ENCODE measurements at places on chromosomes 6 and 20.

DNA sequence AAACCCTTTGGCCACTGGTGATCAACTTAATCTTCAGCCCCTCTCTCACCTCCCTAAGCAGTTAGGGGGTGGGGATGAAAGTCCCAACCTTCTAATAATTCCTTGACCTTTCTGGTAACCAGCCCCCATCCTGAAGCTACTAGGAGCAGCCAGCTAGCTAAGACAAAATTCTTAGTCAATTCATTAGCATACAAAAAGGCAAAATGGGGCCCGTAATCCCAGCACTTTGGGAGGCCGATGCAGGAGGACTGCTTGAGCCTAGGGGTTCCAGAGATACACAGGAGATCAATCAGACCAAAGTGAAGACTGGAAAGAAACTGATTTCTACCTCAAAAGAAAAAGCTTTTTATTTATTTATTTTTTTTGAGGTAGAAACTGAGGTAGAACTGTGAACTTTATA lies 1.8 kb downstream of the ASCC3 start:
- DNase-seq: no peak

DNA sequence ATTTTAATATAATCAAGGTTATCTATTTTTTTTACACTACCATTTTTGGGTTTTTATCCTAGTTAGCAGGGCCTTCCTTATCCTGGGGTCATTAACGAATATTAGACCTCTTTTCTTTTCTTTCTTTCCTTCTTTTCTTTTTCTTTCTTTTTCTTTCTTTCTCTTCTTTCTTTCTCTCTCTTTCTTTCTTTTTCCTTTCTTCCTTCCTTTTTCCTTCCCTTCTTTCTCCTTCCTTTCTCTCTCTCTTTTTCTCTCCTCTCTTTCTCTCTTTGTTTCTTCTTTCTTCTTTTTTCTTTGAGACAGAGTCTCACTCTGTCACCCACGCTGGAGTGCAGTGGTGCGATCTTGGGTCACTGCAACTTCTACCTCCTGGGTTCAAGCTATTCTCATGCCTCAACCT lies 120.4 kb upstream of the PDE7B start:
- no peak for DNase-seq

DNA sequence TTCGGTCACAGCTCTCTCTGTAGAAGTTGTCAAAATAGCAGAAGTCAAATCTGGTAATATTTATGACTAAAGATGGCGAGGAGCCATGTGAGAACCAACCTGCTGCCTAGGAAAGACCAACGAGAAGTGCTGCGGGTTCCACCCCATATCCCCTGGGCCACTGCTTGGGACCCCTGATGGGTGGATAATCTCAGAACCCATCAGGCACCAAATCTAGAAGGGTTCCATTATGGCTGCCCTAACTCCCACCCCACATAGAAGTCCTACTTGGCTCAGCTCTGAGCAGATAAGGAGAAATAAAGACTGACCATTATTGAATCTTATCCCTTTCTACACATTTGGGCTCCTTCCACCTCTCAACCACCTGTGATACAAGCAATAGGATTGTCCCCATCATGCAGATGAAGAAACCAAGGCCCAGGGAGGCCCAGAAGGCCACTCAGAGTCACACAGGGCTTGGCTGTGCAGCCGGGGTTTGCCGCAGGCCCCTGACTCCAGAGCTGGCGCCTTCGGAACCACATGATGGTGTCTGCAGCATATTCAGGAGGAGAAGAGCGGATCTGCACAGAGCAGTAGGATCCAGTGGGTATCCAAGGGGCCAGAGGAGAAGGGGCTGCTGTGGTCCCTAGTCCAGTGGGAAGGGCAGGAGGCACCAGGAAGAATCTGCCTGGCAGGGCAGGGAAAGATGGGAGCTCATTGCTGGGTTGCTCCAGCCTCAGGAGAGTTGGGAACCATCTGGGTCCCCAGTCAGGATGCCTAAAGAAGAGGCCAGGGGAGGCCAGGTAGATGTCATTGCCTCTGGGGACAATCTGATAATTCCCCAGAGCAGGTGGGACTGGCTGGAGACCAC lies 9.6 kb upstream of the PCMTD2 start:
- no peak for DNase-seq

DNA sequence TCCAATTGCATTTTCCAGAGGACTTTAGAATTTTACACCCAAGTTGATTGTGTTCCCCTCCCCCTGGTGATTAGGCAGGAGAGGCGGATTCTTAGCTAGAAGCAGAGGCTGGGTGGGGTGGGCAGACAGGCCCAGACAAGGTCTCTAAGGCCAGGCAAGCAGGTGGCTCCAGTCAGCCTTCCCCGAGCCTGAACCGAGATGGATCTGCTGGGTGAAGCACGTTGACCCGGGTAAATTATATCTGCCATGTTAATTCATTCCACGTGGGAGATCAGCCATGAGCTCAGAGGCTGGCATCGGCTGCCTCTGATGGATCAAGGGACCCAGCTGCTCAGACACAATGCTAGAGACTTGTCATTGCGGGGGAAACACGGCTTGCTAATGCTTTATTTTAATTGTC lies 159.5 kb upstream of the MAFB start:
- DNase-seq: no peak

DNA sequence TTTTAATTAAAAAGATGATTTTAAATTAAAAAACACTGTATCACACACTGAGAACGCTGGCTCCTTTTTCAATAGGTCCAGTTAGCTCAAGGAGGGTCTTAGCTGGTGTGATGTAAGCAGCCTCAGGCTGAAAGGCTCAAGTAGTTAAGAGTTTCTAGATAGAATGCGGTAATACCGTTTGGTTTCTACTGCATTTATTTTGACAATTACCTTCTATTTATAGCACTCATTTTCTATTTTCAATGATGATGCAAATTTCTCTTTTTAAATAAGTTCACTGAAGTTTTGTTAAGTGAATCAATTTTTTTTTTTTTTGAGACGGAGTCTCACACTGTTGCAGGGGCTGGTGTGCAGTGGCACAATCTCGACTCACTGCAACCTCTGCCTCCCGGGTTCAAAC lies 87.1 kb downstream of the PREX1 start:
- DNase-seq: no peak

DNA sequence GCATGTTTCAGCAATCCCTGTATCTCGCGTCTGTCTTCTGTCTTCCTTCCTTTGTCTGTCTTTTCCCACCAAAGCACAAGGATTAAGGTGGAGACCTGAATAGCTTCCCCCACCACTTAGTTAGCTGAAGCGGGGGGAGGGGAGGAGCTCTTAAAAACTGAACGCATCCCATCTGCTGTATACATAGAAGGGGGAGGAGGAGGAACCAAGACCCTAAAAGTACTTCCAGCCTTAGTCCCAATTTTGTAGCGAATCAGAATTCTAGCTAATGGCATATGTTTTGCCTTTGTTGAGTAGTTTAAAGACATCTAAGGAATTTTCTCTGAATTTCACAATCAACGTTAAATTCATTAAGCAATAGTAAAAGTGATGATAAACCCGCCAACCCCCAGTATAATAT lies 47.9 kb downstream of the GNAS start:
- no peak for DNase-seq

DNA sequence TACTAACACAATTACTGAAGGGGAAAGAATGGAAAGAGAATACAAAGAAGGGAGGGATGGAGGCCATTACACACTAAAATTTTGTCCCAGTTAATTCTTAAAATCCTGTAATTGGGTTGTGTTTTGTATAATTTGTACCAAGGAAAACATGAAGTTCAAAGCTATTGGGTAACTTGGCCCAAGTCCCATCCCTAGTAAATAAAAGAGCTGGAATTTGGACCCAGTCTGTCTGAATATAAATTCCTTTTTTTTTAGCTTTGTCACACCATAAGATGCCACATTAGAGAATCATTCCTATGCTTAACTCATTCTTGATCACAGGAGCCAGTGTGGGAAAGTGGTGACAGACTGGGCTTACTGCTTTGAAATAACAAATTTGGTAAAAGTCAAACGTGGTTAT lies 66.8 kb upstream of the CBLN4 start:
- DNase-seq: no peak

DNA sequence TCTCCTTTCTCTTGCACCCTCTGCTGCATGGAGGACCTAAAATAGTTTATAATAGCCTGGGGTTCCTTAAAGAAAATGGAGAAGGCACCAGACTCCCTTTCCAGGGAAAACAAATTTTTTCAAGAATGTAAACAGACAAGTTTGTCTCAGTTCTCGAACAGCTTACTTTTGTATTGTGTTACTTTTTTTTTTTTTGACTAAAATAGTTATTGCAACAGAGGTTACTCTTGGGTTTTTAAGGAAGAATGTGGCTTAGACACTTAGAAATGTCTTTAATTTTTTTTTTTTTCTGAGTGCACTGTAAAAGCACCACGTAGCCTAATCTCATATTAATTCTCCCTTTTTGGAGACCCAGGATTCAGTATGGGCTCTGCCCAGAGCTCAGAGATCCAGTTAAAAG lies 148.7 kb upstream of the CARMIL1 start:
- no peak for DNase-seq

GRCh38 chr6:27188885-27189418 lies 58.5 kb upstream of the PRSS16 start:
- peak; percentile 85 for DNase-seq

DNA sequence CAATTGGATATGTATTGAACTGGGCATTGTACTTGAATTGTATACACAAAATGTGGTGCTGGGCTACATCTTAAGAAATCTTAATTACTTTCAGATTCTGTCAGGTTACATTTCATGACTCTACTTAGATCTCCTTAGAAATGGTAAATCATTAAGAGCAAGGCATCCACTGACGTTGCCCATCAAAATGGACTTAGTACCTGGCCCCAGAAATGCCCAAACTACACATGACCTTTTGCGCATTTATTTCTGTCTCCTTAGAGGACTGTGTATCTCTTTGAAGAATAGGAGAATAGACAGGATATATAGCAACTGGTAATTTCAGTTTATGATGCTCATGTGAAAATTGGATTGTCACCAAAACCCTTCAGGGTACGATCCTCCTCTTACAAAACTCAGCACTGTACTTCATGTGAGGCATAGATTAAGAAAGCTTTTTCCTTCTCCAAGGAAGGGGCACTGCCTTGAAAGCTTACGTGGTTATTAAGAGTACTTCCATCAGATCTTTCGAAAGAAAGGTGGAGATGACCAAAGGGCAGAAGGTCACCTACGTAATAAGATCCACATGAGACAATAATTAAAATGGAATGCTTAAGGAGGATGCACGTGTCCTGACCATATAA lies 61.4 kb upstream of the BMP2 start:
- DNase-seq: no peak

GRCh38 chr6:118618676-118619377 lies 32.6 kb downstream of the CEP85L start:
- peak; percentile 31 for DNase-seq

- DNase-seq: peak; percentile 25
Measured at GRCh38 chr20:37384683-37385174, 38.8 kb downstream of the SRC start.

- DNase-seq: no peak
Measured at GRCh38 chr6:14550822-14551221, 433.2 kb downstream of the CD83 start.

DNA sequence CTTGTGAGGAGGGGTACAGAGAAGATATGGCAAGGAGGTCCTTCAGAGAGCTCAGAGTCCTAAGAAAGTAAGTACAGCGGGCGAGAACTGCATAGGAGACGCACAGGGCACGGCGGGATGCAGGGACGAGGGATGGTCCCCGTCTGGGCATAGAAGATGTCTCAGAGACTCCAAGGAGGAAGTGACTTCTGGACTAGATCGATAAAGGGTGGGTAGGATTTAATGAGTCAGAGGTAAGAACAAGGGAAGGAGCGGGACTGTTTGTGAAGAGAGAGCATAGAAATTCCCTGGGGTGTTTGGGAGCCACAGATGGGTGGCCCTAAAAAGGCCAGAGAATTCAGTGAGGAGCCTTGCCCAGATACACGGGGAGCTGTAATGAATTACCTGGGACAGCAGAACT lies 69.1 kb downstream of the FAM120B start:
- DNase-seq: no peak

DNA sequence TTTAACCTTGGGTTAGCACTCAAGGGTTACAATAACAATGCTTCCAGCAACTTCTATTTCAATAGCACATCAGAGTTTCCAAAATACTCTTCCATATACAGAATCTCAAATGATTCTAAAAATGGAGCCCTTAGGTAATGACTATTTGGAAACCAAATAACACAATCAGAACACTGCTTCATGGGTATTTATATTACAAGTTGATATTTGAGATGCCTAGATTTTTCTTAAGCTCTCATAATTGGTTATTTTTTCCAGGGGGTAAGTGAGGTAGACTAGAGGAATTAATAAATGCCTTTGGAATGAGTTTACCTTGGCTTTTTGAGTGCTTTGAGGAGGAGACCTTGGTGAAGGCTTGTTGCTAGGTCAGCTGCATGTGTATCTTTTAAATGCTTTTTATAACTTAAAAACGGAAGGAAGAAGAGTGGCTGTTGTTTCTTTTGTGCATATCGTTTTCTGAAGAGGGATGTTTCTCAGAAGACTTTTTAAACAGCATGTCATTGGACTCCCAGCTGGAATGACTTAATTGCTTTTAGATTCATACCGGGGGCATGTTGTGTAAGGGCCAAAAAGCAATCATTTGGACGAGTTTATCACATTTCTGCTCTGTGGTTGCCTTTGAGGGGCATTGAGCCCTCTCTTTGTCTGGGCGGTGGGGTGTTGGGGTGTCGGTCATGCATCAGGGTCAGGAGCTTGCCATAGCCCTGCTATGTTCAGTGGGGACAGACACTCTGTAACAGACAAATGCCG lies 186.0 kb downstream of the DTNBP1 start:
- DNase-seq: peak; percentile 75

GRCh38 chr20:52012079-52012478 lies 179.5 kb downstream of the ZFP64 start:
- no peak for DNase-seq

GRCh38 chr20:14445310-14445709 lies 107.9 kb upstream of the FLRT3 start:
- DNase-seq: peak; percentile 27

- DNase-seq: no peak
Measured at GRCh38 chr20:25205277-25206062, 10.0 kb downstream of the ENTPD6 start.

GRCh38 chr6:42929821-42930360 lies 611 bp downstream of the CNPY3 start:
- DNase-seq: peak; percentile 70

DNA sequence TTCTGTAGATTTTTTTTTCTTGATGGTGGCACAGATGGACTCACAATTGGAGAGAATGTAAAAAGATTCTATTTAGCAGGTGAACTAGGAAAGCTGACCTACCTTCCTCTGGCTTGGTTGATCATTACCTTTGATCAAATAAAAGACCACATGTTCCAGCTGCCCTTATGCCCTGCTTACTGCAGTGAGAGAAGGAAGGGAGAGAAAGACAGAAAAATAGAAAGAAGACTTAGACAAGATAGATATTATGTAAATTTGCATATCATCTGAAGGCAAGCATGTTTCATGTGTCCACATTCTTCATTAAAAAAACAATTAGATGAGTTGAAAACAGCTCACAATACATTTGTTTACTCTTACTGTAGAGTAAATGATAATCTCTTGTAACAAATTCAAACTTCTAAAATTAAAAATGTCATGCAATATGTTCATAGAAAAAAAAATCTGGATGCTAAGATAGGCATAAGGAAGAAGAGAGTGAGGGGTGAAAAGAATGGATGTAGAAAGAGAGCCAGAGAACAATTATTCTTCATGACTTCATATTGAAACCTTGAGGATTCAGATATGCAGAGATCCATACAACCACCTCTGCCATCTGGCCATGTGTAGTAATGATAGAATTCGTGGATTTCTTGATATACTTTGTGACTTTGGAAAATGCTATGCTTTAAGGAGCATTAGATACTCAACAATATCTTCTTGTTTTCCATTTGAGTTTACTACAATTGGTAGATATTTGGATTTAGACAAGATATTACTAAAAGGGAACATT lies 71.7 kb downstream of the RFX6 start:
- no peak for DNase-seq

Data from astrocyte of the spinal cord (primary cell).